H1 (cell line): ENCODE measurements at places on chromosomes 3 and 15. TPM values are rescaled to one million over a fixed set of nuclear protein-coding genes. Genes with fewer than 3 reads are reported as not detected.

SNX22 gene
- total RNA-seq = 4.9 and 5.1 TPM in 2 replicates

DNA sequence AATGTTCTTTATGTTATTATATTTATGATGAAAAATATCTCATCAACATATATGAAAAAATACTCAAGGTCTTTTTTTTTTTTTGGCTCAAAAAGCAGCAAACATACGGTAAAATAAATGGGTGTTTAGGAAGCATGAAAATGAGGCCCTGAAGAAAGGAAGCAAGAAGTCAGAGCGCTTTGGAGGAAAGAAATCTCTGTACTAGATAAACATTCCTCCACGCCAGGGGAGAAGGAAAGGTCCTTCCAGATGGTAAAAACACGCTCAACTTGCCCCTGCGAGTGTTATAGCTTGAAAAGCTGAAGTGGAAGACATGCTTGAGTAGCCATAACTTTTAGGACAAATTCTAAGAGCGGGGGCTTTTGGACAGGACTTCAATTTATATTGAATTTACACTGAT is 52.9 kb downstream of the FEM1B start:
- no peak for DNase-seq

SATB1 gene
- 28.0 and 28.4 TPM in 2 replicates for total RNA-seq

- DNase-seq = peak; percentile 29
Observed at GRCh38 chr3:157865352-157866000, 240.7 kb downstream of the SHOX2 start.

- no peak for DNase-seq
Observed at GRCh38 chr3:130715616-130716015, 31.0 kb downstream of the PIK3R4 start.

- DNase-seq = no peak
Observed at GRCh38 chr3:70854108-70854507, 541.7 kb upstream of the MDFIC2 start.

CHDH gene
- total RNA-seq = 8.9 and 10.3 TPM in 2 replicates

GRCh38 chr15:40029979-40030893 is 8.7 kb downstream of the SRP14 start:
- no peak for DNase-seq

FLNB gene
- 118 and 122 TPM in 2 replicates for total RNA-seq

- DNase-seq = no peak
Observed at GRCh38 chr3:69420781-69421520, 35.1 kb upstream of the FRMD4B start.

GRCh38 chr3:65342084-65342683 is 654.4 kb upstream of the ADAMTS9 start:
- peak; percentile 59 for DNase-seq

GRCh38 chr15:43260011-43260615 is 6.6 kb downstream of the TGM5 start:
- DNase-seq = no peak

DNA sequence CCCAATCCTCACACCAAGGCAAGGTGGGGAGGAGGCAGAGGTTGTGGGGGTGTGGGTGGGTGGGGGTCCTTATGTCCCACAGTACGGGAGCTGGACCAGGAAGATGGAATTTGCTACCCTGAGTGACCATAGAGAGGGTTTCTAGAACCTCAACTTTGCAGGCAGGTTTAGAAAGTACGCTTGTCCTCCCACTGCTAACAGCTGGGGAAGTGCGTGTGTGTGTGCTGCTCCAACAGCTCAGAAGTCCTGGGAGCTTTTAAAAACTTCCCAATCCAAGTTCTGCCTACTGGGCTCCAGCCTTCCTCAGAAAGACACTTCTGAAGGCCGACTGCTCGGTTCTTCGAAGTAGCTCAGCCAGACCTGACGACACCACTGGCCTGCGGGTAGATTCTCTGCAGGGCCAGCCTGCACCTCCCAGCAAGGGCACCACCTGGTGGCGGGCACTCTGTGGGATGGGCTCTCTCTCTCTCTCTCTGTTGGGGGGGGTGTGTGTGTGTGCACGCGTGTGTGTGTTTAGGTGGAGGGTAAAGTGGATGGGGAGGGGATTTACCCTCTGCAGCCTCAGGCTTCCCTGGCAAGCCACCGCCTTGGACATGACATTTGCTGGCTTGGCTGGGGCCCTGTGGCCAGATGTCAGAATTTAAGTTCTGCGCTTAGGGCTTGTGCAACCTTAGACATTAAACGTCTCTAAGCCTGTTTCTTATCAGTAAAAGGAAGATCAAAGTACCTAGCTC is 15.6 kb downstream of the TMEM158 start:
- peak; percentile 46 for DNase-seq

PYGO1 gene
- total RNA-seq = 1.1 and 1.3 TPM in 2 replicates

GALNT15 gene
- not detected in 2 replicates for total RNA-seq

DNA sequence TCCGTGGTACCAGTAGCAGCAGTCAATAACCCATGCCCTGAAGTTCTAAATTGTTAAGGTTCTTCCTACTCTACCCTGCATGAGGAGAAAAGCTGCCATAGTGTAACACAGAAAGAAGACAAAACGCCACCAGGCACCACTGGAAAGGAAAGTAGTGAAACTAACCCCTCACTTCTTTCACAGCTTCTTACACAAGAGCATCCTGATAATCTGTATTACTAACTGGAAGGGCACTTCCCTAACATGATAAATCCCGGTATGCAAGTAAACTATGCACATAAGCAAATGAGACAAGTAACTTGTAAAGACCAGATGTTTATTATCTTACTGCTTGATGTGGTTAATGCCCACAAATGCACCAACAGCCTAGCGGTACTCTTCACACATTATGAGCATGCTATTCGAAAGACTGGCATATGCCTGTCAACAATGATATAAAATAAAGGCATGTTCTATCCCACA is 141.3 kb downstream of the ADAM10 start:
- no peak for DNase-seq

ACKR4 gene
- total RNA-seq = not detected in 2 replicates

ARHGEF26 gene
- 13.3 and 15.6 TPM in 2 replicates for total RNA-seq
